Naive thymus-derived CD4-positive, alpha-beta T cell (primary cell): ENCODE measurements at places on chromosomes 7 and 10. TPM values are rescaled to one million over a fixed set of nuclear protein-coding genes. Genes with fewer than 3 reads are reported as not detected.

- H3K4me3 ChIP-seq: no peak overlapping the region
- no peak for DNase-seq
- H3K27me3 ChIP-seq: no peaks in the 10 kb centered on the region
- H3K27ac ChIP-seq: no peak overlapping the region
- no peaks in the 10 kb centered on the region for H3K36me3 ChIP-seq
Observed at GRCh38 chr7:148121401-148121800, 469.2 kb upstream of the C7orf33 start.

GRCh38 chr10:17229967-17230682 lies 2.1 kb downstream of the VIM start:
- H3K27ac ChIP-seq: peak overlapping the region; percentile 83
- peaks cover 45% of the 10 kb centered on the region for H3K4me1 ChIP-seq

GRCh38 chr7:118041251-118041878 lies 142.6 kb upstream of the LSM8 start:
- no peak overlapping the region for H3K4me3 ChIP-seq
- H3K4me1 ChIP-seq: no peaks in the 10 kb centered on the region
- no peak overlapping the region for H3K27ac ChIP-seq
- no peak for DNase-seq
- H3K36me3 ChIP-seq: no peaks in the 10 kb centered on the region
- H3K27me3 ChIP-seq: no peaks in the 10 kb centered on the region

Gene CRTAC1
- not detected for total RNA-seq

- no peaks in the 10 kb centered on the region for H3K36me3 ChIP-seq
- H3K27me3 ChIP-seq: no peaks in the 10 kb centered on the region
- no peak overlapping the region for H3K4me3 ChIP-seq
- no peaks in the 10 kb centered on the region for H3K4me1 ChIP-seq
- no peak overlapping the region for H3K27ac ChIP-seq
- no peak for DNase-seq
Observed at GRCh38 chr7:16169537-16169936, 251.8 kb downstream of the CRPPA start.

DNA sequence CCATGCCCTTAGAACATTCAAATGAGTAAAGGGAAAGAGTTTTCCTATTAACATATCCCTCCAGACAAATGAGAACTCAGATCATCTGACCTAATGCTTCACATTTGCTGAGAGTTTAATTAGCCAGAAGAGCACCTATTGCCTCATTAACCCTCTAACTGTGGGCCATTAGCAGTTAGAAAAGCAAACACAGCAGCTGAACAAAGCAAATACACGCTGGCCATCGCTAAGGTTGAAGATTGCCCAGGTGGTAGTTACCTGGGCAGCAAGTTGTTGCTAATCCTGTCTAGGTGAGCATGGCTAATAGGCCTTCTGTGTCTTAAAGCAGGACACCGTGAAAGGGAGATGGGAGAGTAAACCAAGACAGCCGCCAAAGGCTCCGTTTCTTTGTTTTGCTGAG lies 49.9 kb upstream of the UCN3 start:
- no peak overlapping the region for H3K27ac ChIP-seq
- H3K27me3 ChIP-seq: no peaks in the 10 kb centered on the region
- DNase-seq: no peak
- peaks cover 18% of the 10 kb centered on the region for H3K4me1 ChIP-seq
- no peak overlapping the region for H3K4me3 ChIP-seq

- H3K36me3 ChIP-seq: no peaks in the 10 kb centered on the region
- no peak overlapping the region for H3K27ac ChIP-seq
- no peaks in the 10 kb centered on the region for H3K27me3 ChIP-seq
- no peak for DNase-seq
- H3K4me3 ChIP-seq: no peak overlapping the region
- no peaks in the 10 kb centered on the region for H3K4me1 ChIP-seq
Observed at GRCh38 chr7:149819141-149819960, 18.8 kb upstream of the ZNF862 start.
